Fibroblast of skin of scalp (primary cell): ENCODE measurements at places on chromosomes 1 and 21.
A peak's percentile ranks its signal among the peaks of the same experiment; 100 is the strongest.

DNA sequence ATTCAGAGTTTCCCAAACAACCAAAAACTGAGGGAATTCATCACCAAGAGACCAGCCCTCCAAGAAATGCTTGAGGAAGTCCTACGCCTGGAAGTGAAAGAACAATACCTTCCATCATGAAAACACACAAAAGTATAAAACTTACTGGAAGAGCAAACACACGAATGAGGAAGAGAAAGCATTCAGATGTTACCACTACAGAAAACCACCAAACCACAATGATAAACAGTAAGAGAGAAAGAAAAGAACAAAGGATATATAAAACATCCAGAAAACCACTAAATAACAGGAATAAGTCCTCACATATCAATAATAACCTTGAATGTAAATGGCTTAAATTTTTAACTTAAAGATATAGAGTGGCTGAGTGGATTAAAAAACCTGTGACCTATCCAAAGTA, 58.5 kb upstream of the BCL10 start:
- no peak for DNase-seq

DNA sequence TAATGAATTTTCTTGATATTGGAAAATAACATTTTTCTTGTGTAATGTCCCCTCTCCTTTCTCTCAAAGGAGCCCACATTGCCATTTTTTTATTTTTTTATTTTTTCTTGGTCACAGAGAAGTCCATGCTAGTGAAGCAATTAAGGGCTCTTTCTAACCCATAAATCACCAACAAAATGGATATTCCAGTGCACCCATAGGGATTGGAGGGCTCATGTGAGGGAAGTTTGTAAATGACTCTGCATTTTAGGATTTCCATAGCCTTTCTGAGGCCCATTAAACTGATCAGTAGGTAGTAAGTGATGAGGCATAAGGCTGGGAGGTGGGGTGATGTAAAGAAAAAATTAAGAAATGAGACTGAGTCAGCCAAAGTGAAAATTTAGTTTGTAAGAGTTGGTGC, 55.9 kb upstream of the JAK1 start:
- no peak for DNase-seq

GRCh38 chr1:30449428-30450147, 273.8 kb downstream of the MATN1 start:
- DNase-seq: no peak

GRCh38 chr1:7265771-7266371, 480.6 kb downstream of the CAMTA1 start:
- peak; percentile 65 for DNase-seq

- no peak for DNase-seq
These were observed 72.7 kb downstream of the IER5 start for GRCh38 chr1:181160998-181161870.

DNA sequence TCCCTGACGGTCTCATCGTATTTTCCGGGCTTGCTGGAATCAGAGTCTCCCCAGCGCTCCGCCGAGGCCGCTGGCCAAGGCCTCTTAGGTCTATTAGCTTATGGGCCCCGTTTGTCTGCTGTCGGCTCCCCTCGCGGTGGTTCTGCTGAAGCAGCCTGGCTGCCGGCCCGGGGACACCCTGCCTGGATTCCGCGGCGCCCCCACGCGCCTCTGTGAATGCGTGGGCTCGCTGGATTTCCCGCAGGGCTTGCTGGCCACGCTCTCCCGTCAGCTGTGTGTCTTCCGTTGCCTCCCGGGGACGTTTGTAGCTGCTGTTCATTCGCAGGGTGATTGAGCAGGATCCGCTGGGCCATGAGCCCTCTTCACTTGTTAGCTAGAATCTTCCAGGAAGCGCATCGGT, 8.4 kb downstream of the LRRC3 start:
- DNase-seq: no peak
